SJSA1 (cell line): ENCODE measurements at places on chromosomes 13 and 19. TPM values are rescaled to one million over a fixed set of nuclear protein-coding genes. Genes with fewer than 3 reads are reported as not detected.

RASIP1 gene
- total RNA-seq, result 0.21 and 0.53 TPM in 2 replicates

CCL25 gene
- total RNA-seq, result not detected in 2 replicates

SIGLECL1 gene
- not detected in 2 replicates for total RNA-seq

ANGPTL8 gene
- total RNA-seq, result 0.61 TPM in 1 of 2 replicates, not detected in the other

CYP2A6 gene
- total RNA-seq, result not detected in 2 replicates

HSPB6 gene
- total RNA-seq, result not detected in 2 replicates

LILRA1 gene
- not detected in 2 replicates for total RNA-seq

N4BP2L1 gene
- 0.53 TPM in 1 of 2 replicates, not detected in the other for total RNA-seq

DNA sequence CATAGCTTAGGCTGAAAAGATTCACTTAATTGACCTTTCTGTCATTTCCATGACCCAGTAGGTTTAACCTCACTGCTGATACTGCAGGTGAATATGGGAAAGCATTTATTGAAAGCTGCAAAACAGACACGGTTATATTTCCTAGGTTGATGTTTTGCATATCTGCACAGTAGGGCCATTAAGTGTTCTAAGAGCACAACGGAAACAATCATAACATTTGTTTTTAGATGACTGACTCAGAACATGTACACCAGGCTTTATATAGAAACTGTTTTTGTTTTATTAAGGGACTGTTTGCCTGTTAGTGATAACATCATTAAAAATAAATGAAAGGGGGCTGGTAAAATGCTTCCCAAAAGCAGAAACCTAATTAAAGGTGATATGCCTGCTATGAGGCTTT, 367.8 kb downstream of the DACH1 start:
- H3K4me3 ChIP-seq, result no peak overlapping the region
- no peaks in the 10 kb centered on the region for H3K27me3 ChIP-seq
- no peak overlapping the region for H3K27ac ChIP-seq
- no peak for DNase-seq
- H3K36me3 ChIP-seq, result no peaks in the 10 kb centered on the region

- H3K27ac ChIP-seq, result no peak overlapping the region
- no peak overlapping the region for H3K4me3 ChIP-seq
- peaks cover 10% of the 10 kb centered on the region for H3K4me1 ChIP-seq
- no peaks in the 10 kb centered on the region for H3K27me3 ChIP-seq
Observed at GRCh38 chr13:36848199-36848982, 29.4 kb downstream of the RFXAP start.

- H3K27me3 ChIP-seq, result no peaks in the 10 kb centered on the region
- DNase-seq, result no peak
- no peak overlapping the region for H3K27ac ChIP-seq
- H3K4me1 ChIP-seq, result peaks cover 11% of the 10 kb centered on the region; the same call in 1 of the 2 replicates
- no peaks in the 10 kb centered on the region for H3K36me3 ChIP-seq
Observed at GRCh38 chr13:40983259-40983658, 35.9 kb downstream of the ELF1 start.

GRCh38 chr13:36820222-36820621, 1.2 kb downstream of the RFXAP start:
- no peaks in the 10 kb centered on the region; the same call in 1 of the 2 replicates for H3K36me3 ChIP-seq
- H3K27ac ChIP-seq, result no peak overlapping the region
- DNase-seq, result no peak
- H3K4me1 ChIP-seq, result peaks cover 11% of the 10 kb centered on the region

DNA sequence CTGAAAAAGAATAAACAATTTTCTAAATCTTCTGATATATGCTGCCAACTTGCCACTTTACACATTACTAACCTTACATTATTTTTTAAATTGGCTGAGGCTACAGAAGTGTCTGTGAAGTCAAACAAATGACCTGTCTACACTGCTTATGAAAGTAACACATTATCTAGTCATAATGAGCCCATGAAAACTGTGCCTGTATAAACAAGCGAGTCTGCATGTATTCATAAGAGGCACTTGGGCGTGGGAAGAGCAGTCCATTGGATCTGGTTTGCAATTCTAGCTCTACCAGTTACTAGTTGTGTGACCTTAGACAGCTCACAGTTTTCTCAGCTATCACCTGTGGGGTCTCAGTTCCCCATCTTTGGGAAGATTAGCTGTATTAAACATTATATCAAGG, 3.1 kb downstream of the VPS36 start:
- H3K27me3 ChIP-seq, result no peaks in the 10 kb centered on the region
- no peak overlapping the region for H3K27ac ChIP-seq
- peaks cover 6% of the 10 kb centered on the region; the same call in 1 of the 2 replicates for H3K4me1 ChIP-seq
- H3K4me3 ChIP-seq, result no peak overlapping the region

DNA sequence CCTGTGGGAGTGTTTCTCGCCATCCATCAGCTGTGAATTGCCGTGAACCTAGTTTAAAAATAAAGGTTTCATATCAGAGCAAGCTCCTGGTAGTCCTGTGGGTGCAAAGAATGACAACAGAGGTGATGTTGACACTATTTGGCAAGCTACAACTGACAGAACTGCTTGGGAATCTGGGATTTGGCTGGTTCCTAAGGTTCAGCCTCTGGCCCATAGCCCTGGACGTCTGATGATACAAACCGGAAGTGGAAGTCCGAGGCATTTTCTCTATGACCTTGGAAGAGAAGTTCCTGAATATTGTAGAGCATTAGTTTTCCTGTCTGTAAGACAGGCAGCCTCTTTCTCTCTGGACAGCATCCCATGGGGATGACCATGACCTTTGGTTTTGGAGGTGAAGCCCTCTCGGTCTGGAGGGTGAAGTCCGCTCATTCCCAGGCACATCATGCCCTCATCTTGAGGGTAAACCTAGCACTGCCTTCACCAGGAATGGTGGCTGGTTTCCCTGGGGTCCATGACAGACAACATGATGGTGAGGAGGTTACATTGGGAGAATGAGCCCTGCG, 29.1 kb downstream of the GATAD2A start:
- DNase-seq, result no peak
- H3K4me3 ChIP-seq, result no peak overlapping the region
- 0 out of 2 replicates have a peak, but pooled peaks cover 3% of the 10 kb centered on the region for H3K4me1 ChIP-seq

- H3K27ac ChIP-seq, result peak overlapping the region; percentile 7; the same call in 1 of the 2 replicates
- DNase-seq, result no peak
- H3K4me3 ChIP-seq, result peak overlapping the region; percentile 80
- H3K4me1 ChIP-seq, result peaks cover 35% of the 10 kb centered on the region
Observed at GRCh38 chr19:12937093-12937926, 1.1 kb upstream of the CALR start.
